ENCODE measurements at places on chromosomes 7 and 10.

DNA sequence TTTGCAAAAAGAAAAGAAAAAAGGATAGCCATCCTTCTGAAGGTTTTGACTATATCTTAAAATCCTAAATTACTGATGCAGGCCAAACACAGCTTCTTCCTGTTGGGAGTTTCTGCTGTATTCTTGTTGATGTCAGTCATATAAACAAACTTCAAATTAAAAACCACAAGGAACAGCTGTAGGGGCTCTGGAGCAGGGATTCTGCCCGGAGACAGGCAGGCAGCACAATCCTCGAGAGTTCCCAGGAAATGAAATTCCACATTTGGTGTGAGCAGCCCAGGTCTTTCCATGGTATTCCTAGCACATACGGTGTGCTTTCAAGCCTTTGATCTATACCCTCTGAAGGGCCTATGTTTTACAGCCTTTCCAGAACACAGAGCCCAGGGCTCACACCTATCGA, 43.2 kb downstream of the INSYN2A start:
- DNase-seq, result peak; percentile 20

- no peak for DNase-seq
These were observed 5.5 kb downstream of the CREB3L2 start for GRCh38 chr7:137996386-137996851.

DNA sequence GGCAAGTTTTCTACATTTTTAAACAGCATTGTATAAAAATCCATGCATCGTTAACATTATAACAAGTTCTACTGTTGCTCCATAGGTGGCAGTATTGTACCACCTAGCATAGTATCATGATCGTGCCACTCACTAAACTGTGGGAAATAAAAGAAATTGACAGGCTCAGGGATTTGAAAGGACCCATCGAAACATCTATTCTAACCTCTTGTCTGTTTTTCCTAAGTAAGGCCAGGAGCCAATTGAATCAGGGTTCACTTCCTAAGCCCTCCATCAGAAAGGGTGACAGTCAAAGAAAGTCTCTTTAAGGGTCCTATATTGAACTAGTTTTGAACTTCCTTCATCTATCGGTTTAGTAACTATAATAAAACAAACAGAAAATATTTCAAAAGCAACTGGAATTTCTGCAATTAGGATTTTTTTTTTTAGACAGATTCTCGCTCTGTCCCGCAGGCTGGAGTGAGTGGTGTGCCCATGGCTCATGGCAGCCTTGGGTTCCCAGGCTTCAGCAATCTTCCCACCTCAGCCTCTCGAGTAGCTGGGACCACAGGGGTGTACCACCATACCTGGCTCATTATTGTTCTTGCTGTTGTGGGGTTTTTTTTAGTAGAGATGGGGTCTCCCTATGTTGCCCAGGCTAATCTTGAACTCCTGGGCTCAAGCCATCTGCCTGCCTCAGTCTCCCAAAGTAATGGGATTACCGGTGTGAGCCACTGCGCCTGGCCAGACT, 9.4 kb downstream of the HACD1 start:
- peak; percentile 48 for DNase-seq

DNA sequence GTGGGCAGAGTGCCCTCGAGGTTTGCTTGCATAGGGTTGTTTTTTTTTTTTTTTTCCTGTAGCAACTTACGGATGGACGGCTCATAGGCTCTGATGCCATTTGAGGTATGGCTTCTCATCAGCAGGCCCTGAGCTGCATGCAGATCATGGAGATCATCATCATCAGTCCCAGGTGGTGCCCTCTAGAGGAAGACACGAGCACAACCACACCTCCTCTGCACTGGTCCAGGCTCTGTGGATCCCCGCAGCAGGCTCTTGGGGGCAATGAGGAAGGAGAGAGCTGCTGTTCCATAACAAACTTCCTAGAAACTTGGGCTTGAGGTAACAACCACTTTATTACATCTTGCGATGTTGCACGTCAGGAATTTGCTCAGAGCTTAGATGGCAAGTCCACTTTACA, 132.7 kb upstream of the CXCL12 start:
- no peak for DNase-seq

GRCh38 chr7:22832401-22832800, 9.8 kb upstream of the TOMM7 start:
- no peak for DNase-seq

DNA sequence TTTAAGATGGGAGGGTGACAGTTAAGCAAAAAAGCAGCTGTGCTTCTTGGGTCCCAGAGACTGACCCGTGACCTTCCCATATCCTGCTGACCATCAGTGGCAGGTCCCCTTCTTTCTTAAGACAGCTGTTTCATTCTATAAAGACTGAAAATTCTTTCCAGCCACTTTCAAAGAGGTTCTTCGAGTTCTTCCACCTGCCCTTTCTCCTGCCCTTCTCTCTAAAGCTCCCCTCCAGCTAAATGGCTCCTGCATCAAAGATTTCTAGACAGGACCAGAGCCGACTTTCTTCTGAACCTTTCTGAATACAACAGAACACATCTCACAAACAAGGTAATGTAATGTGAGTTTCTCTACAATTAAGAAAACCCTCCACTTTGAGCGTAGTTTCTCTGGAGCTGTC, 180.8 kb downstream of the SFMBT2 start:
- no peak for DNase-seq

DNA sequence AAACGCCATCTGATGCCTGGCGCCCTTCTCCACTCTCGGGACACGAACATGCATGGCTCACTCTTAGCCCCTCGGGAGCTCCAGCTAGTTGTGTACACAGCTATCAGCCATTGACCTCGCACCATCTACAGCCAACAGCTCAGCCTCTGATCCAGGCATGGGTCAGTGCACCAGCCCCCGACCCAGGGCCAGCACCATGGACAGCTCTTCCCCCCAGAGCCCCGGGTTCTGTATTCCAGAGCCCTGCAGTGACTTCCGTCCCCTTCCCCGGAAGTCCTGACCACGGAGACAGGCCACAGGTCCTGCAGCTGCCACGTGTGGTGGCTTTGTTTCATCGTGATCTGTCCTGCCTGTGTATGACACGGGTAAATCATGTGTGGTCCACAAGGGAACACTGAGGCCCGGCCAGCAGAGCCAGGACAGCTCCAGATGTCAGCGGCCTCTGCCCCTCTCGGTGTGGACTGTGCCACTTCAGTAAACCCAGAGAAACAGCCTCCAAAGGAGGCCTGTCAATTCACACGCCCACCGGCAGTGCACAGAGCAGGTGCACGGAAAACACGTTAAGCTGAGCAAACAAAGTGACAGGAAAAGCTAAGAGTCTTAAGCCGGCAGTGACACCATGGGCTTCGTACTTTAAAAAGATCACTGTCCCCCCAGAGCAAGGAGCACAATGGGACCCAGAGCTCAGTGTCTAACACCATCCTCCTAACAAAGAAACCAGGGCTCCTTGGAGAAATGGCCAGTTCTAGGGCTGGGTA, 13.0 kb downstream of the STK32C start:
- no peak for DNase-seq

Data from right lung (tissue), 10 donors.